ENCODE measurements at places on chromosomes 1 and 21. TPM values are rescaled to one million over a fixed set of nuclear protein-coding genes. Genes with fewer than 3 reads are reported as not detected.

Gene RGS13
- total RNA-seq: 245 TPM

Gene CXADR
- 6.6 TPM for total RNA-seq

Gene ZMYND12
- not detected for total RNA-seq

Gene TDRD5
- not detected for total RNA-seq

Gene KCNE2
- total RNA-seq: not detected

Gene UCK2
- 66.6 TPM for total RNA-seq

Gene LCE1E
- total RNA-seq: not detected

Gene NHLH1
- 0.65 TPM for total RNA-seq

Gene LCE1C
- not detected for total RNA-seq

Gene SHISA4
- not detected for total RNA-seq

Gene CNR2
- 13.2 TPM for total RNA-seq

Gene CYYR1
- not detected for total RNA-seq

Gene SLC44A3
- not detected for total RNA-seq

Gene UBL4B
- not detected for total RNA-seq

Gene TAL1
- total RNA-seq: not detected

Gene AGL
- total RNA-seq: 22.5 TPM

Gene ADGRL4
- not detected for total RNA-seq

Gene AMY2A
- not detected for total RNA-seq

Gene CRB1
- total RNA-seq: not detected

Gene RNF187
- 484 TPM for total RNA-seq

Gene C8A
- not detected for total RNA-seq

Gene KRTAP10-4
- total RNA-seq: not detected

Gene EFNA1
- total RNA-seq: not detected

Gene THRAP3
- total RNA-seq: 132 TPM

Gene TINAGL1
- 0.17 TPM for total RNA-seq

Gene GPX7
- not detected for total RNA-seq

Gene E2F2
- total RNA-seq: 212 TPM

Gene TARS2
- 62.5 TPM for total RNA-seq

Gene S100A1
- not detected for total RNA-seq

Gene OR6N1
- not detected for total RNA-seq

Gene MAGI3
- total RNA-seq: 7.8 TPM

Gene HES3
- total RNA-seq: not detected

Gene KIF14
- total RNA-seq: 20.1 TPM

Gene RBM11
- total RNA-seq: 0.81 TPM

Gene CELA3B
- total RNA-seq: not detected

Gene NLRP3
- not detected for total RNA-seq

Gene TNFRSF18
- total RNA-seq: not detected

Gene MAST2
- total RNA-seq: 59.6 TPM

Gene DDAH1
- not detected for total RNA-seq

Gene ANGPTL3
- not detected for total RNA-seq

Gene ILDR2
- total RNA-seq: 2.5 TPM

Gene NBPF4
- not detected for total RNA-seq

Gene METTL18
- total RNA-seq: 8.1 TPM

Gene RAB4A
- 17.5 TPM for total RNA-seq

All from OCI-LY7 (cell line).